Stomach (tissue), 19 donors: ENCODE measurements at places on chromosomes 7 and 10. TPM values are rescaled to one million over a fixed set of nuclear protein-coding genes. Genes with fewer than 3 reads are reported as not detected.

GRCh38 chr7:46360296-46360695 lies 439.2 kb upstream of the IGFBP3 start:
- no peaks in the 10 kb centered on the region for H3K27me3 ChIP-seq
- no peak for DNase-seq
- H3K27ac ChIP-seq, result no peak overlapping the region
- no peaks in the 10 kb centered on the region for H3K4me1 ChIP-seq
- H3K4me3 ChIP-seq, result no peak overlapping the region

DNA sequence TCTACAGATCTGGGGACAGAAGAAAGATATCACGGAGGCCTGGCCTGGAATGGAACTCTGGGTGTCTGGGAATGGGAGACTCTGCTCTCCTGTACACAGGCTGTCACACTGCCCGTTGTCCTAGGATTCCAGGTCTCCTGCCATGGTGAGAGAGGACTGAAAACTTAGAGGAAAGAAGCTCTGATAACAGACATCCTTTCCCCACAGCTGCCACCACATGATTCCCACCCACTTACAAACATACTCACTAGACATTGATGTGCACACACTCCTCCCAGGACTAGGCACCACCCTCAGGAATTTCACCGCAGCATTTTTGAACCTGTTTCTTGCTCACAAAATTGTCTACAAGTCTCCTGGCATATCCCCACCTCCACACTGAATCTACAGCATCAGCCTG lies 5.7 kb downstream of the ZNF92 start:
- H3K4me3 ChIP-seq, result no peak overlapping the region
- H3K4me1 ChIP-seq, result peaks cover 27% of the 10 kb centered on the region
- no peak overlapping the region for H3K27ac ChIP-seq
- H3K36me3 ChIP-seq, result no peaks in the 10 kb centered on the region
- H3K27me3 ChIP-seq, result no peaks in the 10 kb centered on the region

GRCh38 chr7:144018065-144018464 lies 17.9 kb downstream of the OR6B1 start:
- H3K4me1 ChIP-seq, result no peaks in the 10 kb centered on the region
- no peak for DNase-seq
- no peaks in the 10 kb centered on the region for H3K27me3 ChIP-seq
- H3K36me3 ChIP-seq, result no peaks in the 10 kb centered on the region
- H3K4me3 ChIP-seq, result no peak overlapping the region

DNA sequence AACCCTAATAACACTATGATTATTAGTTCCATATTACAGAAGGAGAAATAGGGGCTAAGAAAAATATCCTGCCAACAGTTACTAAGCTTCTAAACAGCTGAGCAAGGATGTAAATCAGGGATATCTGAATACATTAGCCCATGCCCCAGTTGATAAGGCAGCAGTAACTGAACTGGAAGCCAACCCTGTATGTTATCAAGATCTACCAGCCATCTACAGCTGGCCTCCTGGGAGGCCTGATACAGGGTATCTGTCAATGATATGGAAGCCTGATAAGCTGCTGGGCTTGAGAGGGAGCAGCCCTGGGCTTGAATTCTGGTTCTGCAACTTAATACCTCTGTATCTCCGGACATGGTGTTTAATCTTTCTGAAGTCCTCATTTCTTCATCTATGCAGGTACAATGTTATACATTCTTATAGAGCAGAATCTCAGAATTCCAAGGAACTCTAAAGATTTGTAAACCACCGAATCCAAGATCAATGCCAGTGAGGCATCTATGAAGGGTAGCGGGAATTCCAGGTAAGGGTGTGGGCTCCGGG lies 37.9 kb upstream of the AFAP1L2 start:
- H3K4me3 ChIP-seq, result no peak overlapping the region
- no peak overlapping the region for H3K27ac ChIP-seq
- peaks cover 54% of the 10 kb centered on the region for H3K36me3 ChIP-seq
- no peaks in the 10 kb centered on the region for H3K4me1 ChIP-seq
- H3K27me3 ChIP-seq, result no peaks in the 10 kb centered on the region

- H3K36me3 ChIP-seq, result no peaks in the 10 kb centered on the region
- H3K4me3 ChIP-seq, result no peak overlapping the region
- no peaks in the 10 kb centered on the region for H3K27me3 ChIP-seq
- H3K4me1 ChIP-seq, result no peaks in the 10 kb centered on the region
- no peak overlapping the region for H3K27ac ChIP-seq
- no peak for DNase-seq
Observed at GRCh38 chr10:4095166-4095917, 310.3 kb upstream of the KLF6 start.

GRCh38 chr7:156777364-156778069 lies 115.5 kb downstream of the LMBR1 start:
- DNase-seq, result no peak
- H3K36me3 ChIP-seq, result no peaks in the 10 kb centered on the region
- H3K4me1 ChIP-seq, result no peaks in the 10 kb centered on the region
- H3K4me3 ChIP-seq, result no peak overlapping the region
- H3K27me3 ChIP-seq, result no peaks in the 10 kb centered on the region

DNA sequence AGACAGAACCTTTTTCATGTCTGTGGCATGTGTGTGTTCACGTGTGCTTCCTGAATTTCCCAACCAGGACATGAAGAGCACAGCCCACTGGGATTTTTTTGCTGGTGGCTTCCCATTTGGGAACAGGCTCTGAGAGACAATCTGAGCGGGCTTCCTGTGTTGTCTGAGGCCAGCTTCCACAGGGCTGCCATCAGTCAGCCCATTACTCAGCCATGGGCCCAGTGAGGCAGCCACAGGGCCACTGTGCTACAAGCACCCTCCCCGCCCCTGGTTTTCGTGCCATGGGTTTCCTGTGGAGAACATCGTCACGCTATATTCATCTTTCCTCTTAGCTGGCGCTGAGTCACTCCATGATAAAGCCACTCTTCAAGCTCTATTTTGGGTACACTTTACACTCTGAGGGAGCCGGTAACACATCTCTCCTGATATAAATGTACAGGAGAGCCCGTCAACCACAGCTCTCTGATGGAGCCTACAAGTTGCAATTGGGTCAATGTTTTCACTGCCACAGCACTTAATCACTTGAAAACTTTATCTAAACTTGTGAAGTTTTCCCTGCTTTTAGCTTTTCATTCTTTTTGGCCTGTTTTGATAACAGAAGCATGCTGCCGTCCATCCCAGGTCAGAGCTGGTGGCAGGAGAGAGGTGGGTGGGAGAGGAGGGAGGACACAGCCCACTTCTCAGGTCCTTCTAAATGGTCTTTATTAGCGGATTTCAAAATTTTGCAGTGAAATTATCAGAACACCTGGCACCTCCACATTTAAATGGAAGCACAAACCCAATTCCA lies 96.9 kb downstream of the HIPK2 start:
- DNase-seq, result peak; percentile 57
- H3K4me3 ChIP-seq, result no peak overlapping the region
- peak overlapping the region; percentile 88 for H3K27ac ChIP-seq
- no peaks in the 10 kb centered on the region for H3K27me3 ChIP-seq
- H3K36me3 ChIP-seq, result no peaks in the 10 kb centered on the region

DNA sequence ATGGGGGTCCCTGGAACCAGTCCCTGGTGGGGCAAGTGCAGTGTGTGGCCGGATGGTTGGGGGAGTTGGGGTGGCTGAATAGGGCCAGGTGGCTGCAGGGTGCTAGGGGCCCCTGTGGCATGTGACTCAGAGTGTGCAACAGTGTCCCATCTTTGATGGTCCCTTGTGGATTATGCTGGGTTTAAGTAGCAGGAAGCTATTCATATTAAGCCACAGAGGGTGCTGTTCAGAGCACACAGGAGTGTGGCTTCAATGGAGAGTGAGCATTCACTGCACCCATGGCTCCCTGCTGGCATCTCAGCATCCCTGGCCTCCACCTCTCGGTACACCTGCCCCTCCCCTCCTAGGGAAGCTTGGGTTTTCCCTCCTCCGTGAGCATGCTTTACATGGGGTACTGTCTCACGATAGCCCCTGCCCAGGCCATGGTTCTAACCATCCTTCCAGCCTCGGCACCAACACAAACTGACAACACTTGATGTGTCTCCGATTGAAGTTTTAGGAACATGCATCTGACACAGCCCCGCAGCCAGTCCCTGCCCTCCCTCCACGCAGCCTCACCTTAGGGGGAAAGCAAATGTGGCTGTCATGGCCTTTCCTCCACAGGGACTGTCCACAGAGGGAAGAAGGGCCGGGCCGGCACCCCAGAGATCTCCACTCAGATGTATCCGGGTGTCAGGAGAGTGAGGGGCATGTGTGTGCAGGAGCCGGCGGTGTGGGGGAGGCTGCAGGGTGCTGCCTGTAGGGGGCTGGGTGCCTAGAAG lies 30.4 kb upstream of the PPIF start:
- H3K4me1 ChIP-seq, result peaks cover 14% of the 10 kb centered on the region
- no peak for DNase-seq
- peak overlapping the region; percentile 44 for H3K27ac ChIP-seq
- peaks cover 37% of the 10 kb centered on the region for H3K36me3 ChIP-seq
- H3K27me3 ChIP-seq, result no peaks in the 10 kb centered on the region

DNA sequence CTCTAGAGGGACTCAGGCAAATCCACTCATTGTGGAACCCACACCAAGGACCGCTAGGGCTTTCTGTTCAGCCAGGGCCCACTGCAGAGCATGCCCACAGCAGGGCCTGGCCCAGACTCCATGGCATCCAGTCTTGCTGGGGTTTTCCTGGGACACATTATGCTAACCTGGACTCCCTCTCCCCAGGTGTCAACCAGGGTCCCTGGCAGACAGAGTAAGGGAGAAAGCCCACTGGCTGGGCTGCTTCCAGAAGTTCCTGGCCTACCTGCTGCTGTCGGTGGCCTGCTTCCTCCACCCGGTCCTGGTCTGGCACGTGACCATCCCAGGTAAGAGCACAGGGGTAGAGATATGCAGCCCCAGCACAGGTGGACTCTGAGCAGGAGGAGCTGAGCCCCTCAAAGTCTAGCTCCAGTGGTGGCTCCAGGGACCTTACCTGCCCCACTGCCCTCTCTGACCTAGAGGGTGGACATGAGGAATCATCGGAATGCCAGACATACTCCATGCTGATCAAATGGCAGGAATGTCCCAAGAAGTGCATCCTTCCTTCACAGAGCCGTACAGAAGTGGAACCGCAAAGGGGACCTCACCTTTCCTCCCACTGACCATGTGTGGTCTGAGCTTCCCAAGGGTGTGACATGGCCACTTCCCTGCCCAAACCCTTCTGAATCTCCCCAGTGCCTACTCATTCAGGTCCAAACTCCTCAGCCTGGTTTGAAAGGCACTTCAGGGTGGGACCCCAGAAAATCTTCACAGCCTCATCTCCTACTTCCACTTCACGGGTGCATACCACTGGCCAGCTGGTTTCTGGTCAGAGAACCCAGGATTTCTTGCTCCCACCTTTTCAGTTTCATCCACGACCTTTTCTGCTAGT lies 22.5 kb downstream of the TMEM72 start:
- no peaks in the 10 kb centered on the region for H3K27me3 ChIP-seq
- no peaks in the 10 kb centered on the region for H3K36me3 ChIP-seq
- no peak for DNase-seq
- no peak overlapping the region for H3K27ac ChIP-seq

DNA sequence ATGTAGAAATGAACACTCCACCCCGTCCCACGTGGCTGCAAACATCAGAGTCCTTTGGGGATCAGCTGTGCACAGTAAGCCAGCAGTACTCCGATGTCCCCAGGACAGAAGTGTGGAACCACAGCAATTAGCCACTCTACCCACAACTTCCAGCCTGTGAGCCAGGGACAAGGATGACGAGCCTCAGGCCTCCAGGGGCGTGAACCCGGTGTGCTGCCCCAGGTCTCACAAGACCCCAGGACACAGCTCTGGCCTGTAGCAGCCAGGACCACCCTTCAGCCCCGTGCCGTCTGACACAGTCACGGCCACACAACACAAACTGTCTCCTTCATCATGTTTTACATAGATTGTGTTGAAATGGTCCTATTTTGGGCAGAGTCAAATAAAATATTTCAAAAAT lies 113.0 kb upstream of the DIP2C start:
- no peak overlapping the region for H3K4me3 ChIP-seq
- no peaks in the 10 kb centered on the region for H3K27me3 ChIP-seq
- no peak overlapping the region for H3K27ac ChIP-seq
- peaks cover 8% of the 10 kb centered on the region for H3K4me1 ChIP-seq

DNA sequence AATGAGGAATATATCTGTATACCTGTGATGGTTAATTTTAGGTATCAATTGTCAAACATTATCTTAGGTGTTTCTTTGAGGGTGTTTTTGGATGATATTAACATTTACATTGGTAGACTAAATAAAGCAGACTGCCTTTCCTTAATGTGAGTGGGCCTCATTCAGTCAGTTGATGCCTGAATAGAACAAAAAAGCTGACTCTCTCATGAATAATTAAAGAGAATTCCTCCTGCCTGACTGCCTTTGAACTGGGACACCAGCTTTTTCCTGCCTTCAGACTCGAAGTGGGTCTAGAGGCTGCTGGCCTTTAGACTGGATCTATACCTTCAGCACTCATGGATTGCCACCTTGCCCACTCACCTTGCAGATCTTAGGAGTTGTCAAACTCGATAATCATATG lies 117.9 kb upstream of the TMEM168 start:
- DNase-seq, result no peak
- H3K27ac ChIP-seq, result no peak overlapping the region
- peaks cover 12% of the 10 kb centered on the region for H3K36me3 ChIP-seq
- H3K27me3 ChIP-seq, result no peaks in the 10 kb centered on the region
- no peak overlapping the region for H3K4me3 ChIP-seq

DNA sequence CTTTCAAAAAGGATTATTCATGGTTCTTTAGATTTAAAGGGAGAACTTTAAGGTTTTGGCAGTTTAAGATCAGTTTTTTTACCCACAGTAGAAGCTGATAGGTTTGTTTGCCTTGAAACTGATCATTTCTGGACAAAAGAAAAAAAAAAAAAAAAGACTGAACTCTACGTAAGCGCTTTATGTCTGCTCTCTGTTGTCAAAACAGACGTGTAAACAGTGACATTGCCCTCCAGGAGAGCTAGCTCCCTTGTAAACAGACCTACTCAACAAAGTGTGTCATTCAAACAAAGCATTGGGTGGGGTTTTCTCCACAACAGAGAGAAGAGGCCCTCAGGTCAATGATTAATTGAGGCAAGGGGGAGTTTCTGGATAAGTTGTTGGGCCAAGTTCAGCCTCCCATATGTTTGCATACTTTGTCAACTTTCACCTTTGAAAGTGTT lies 568.1 kb upstream of the LRRN3 start:
- H3K4me1 ChIP-seq, result no peaks in the 10 kb centered on the region
- no peak overlapping the region for H3K4me3 ChIP-seq

- H3K36me3 ChIP-seq, result no peaks in the 10 kb centered on the region
- H3K4me1 ChIP-seq, result peaks cover 24% of the 10 kb centered on the region
- peak; percentile 98 for DNase-seq
- no peaks in the 10 kb centered on the region for H3K27me3 ChIP-seq
Observed at GRCh38 chr7:157336383-157337315, at the start of gene DNAJB6. Gene DNAJB6, plus strand, starts transcription at chr7:157337004. Its CDS starts 21,569 bp downstream, at chr7:157358573.

DNA sequence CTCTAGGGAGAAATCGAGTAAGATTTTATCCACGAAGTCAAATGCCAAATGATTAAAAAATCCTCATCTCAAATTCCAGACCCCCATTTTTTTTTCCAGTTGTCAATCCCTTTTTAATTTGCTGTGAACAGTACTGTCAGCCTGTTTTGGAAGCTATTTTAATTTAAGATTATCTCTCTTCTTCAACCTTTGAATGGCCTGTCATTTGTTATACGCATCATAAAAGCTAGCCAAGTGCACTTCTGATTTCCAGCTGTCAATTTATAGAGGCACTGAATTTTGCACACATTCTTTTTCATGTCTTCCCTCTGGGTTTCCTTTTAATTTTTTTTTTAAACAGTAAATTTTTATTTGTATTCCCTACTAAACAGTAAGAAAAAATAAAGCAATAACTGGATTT lies 336.4 kb upstream of the HGF start:
- no peaks in the 10 kb centered on the region for H3K27me3 ChIP-seq
- H3K36me3 ChIP-seq, result no peaks in the 10 kb centered on the region
- H3K4me3 ChIP-seq, result no peak overlapping the region
- H3K4me1 ChIP-seq, result no peaks in the 10 kb centered on the region

The CFTR gene
- total RNA-seq, result under 0.01 TPM

The AKR1C3 gene
- total RNA-seq, result 222 TPM

The ZNF488 gene
- total RNA-seq, result 2.2 TPM

The PSD gene
- 74.7 TPM for total RNA-seq

The NUP42 gene
- 3.8 TPM for total RNA-seq

The SEMA3C gene
- 45.9 TPM for total RNA-seq

The ARHGEF35 gene
- total RNA-seq, result 23.5 TPM

The HOXA1 gene
- not detected for total RNA-seq
